ENCODE measurements at places on chromosomes 11 and 22.

DNA sequence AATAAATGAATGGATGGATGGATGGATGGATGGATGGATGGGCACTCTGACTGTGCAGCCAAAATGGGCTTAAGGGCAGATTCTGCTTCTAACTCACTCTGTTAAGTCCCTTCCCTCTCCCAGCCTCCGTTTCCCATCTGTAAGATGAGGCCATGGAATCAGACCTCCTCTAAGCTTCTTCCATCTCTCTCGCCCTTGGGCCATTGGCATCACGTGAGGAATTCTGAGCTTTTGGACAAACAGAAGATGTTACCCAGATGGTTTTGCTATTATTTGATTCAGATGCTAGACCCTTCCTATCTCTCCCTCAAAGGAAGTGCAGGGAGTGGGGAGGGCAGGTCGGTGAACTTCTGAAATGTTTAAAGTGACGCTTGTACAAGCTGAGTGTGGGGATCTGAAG, 4.0 kb upstream of the CYTH4 start:
- peaks cover 3% of the 10 kb centered on the region for H3K36me3 ChIP-seq
- no peak for DNase-seq
- H3K4me3 ChIP-seq: no peak overlapping the region
- peaks cover 53% of the 10 kb centered on the region for H3K4me1 ChIP-seq

- no peak overlapping the region for H3K27ac ChIP-seq
- no peaks in the 10 kb centered on the region for H3K27me3 ChIP-seq
These were observed 262.5 kb downstream of the DCDC1 start for GRCh38 chr11:31106968-31107576.

- DNase-seq: no peak
- peak overlapping the region; percentile 78 for H3K27ac ChIP-seq
- peaks cover 8% of the 10 kb centered on the region for H3K4me1 ChIP-seq
These were observed 715 bp upstream of the PRR5 start for GRCh38 chr22:44701187-44701790.

GRCh38 chr11:91946397-91946951, 278.1 kb upstream of the FAT3 start:
- H3K27me3 ChIP-seq: no peaks in the 10 kb centered on the region
- H3K36me3 ChIP-seq: no peaks in the 10 kb centered on the region
- DNase-seq: no peak
- no peak overlapping the region for H3K4me3 ChIP-seq

DNA sequence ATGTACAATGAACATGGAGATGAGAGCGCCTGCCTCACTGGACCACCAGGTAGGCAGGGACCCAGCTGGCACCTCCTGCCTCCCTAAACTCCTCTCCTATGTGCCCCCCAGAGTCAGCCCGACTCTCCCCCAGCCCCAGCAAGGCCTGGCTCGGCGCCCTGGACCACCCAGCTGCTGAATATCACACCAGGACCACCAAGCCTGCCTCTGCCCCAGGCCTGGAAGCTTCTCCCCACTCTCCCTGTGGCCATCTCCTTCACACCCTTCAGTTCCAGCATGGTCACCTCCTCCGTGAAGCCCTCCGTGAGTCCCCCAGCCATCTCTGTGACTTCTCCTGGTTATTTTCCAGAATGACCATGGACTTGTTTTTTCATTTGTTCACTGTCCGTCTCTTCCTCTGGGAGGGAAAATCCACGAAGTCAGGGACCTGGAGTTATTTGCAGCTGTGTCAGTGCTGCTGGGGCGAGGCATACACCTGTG, 6.4 kb upstream of the LSP1 start:
- H3K36me3 ChIP-seq: no peaks in the 10 kb centered on the region
- DNase-seq: no peak
- H3K27me3 ChIP-seq: no peaks in the 10 kb centered on the region
- peak overlapping the region; percentile 45 for H3K4me3 ChIP-seq
- peaks cover 64% of the 10 kb centered on the region for H3K4me1 ChIP-seq

DNA sequence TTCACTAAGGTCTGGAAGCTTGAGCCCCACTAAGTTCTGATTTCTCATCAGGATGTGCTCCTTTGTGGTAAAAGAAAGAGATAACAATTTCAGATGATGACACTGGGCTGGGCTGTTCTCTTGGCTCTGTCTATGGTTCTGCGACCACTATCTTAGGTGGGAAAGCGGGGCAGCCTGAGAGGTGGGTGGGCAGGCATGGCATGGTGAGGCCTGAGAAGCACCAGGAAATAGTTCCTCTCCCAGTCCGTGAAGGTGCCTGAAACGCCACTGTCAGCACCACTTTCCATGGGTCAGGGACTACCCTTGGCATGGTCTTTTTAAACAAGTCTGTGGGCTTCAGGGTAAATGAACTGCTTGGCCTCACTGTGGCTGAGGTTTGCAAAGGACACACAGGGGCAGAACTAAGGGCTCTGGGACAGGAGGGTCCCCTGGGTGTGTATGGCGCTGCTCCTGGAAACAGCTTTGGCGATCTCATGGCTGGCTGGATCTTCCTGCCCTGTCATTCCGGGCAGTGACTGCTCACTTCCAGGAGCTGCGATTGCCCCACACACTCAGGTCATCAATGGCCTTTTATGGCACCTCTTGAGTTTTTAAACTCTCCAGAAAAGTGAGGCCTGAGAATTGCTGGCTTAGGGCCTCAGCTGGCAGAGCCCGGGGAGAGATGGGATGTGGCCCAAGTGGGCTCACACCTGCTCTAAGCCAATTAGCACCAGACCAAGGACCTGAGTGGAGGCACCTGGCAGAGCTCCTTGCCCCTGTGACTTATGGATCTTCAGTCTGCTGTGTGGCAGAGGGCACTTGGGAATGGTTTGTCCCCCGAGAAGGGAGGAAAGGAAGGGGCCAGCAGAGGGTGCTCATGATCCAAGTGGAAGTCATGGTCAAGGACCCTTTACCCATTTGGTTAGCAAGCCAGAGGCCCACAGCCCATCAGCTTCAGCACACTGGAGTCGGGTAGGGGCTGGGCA, 55.6 kb upstream of the LYVE1 start:
- H3K27me3 ChIP-seq: no peaks in the 10 kb centered on the region
- no peak overlapping the region for H3K4me3 ChIP-seq
- H3K4me1 ChIP-seq: peaks cover 52% of the 10 kb centered on the region
- peak overlapping the region; percentile 93 for H3K27ac ChIP-seq

DNA sequence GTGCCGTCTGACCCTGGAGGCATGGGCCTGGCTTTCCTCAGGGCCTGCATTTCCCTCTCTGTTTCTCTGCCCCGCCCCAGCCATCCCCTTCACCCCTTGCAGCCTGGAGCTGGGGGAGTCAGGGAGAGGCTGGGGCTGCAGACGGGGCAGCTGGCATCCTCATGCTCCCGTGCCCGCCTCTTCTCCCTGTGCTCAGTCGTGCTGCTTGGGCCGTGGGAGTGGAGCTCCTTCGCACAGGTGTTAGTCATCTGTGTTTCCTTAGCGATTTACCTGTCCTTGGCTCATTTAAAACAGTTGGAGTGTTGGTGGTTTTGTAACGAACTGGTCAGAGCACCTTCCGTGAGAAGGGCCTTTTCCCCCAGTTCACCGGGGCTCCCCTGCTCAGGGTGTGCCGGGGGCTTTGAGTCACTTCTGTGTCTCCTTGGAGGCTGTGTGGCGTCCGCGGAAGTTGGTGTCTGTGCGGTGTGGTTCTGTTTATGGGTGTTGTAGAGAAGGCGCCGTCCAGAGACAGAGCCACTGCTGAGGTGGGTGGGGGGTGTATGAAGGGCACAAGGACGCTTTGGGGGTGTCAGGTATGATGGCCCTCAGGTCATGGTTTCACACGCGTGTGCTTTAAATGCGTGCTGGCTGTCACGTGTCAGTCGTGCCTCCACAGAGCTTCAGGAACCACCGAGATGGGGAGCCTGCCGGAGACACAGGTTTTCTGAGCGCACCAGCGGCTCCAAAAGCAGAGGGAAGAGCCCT, 19.5 kb downstream of the BRSK2 start:
- no peak overlapping the region for H3K4me3 ChIP-seq
- no peak overlapping the region for H3K27ac ChIP-seq
- no peaks in the 10 kb centered on the region for H3K4me1 ChIP-seq
- no peaks in the 10 kb centered on the region for H3K36me3 ChIP-seq

- no peak overlapping the region for H3K4me3 ChIP-seq
- no peaks in the 10 kb centered on the region for H3K27me3 ChIP-seq
- no peak overlapping the region for H3K27ac ChIP-seq
- peaks cover 15% of the 10 kb centered on the region for H3K36me3 ChIP-seq
These were observed 42.6 kb downstream of the ACER3 start for GRCh38 chr11:76903325-76903724.

DNA sequence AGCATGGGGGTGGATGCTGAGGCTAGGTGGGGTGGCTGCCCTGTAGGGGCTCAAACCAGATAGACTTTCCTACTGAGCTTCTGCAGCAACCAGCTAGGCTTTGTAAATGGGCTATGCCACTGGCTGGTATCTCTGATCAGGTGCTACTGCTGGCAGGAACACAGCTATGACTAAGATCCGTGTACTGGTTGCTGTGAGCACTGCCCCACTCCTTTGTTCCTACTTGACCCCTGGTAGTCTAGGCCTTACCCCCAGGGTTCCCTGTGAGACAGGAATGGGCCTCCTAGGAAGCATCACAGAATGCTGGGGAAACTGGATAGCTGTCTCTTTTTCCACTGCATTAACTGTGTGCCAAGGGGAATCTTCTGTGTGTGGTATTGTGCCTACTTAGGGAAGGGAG, 58.4 kb upstream of the GAB2 start:
- DNase-seq: no peak
- H3K27ac ChIP-seq: no peak overlapping the region
- H3K4me1 ChIP-seq: no peaks in the 10 kb centered on the region

DNA sequence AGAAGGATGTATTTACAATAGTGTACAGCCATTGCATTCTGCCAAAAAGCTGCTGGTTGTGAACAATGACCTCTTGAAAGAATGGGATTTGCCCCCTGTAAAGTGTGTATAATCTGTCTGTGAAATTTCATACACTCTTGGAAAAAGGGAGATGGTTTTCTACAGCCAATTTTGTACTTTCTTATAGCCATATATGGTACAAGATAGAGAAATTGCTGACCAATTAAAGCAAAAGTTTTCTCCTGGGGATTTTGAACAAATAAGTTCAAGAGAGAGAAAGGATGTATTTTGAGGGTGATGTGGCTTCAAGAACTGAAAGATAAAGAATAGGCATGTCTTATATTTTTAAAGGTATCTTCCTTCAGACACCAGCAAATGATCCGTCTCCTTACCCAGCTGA, 211.0 kb downstream of the NAV2 start:
- peaks cover 11% of the 10 kb centered on the region for H3K27me3 ChIP-seq
- DNase-seq: no peak
- H3K27ac ChIP-seq: no peak overlapping the region
- no peaks in the 10 kb centered on the region for H3K36me3 ChIP-seq
- no peaks in the 10 kb centered on the region for H3K4me1 ChIP-seq

- DNase-seq: no peak
- H3K4me3 ChIP-seq: peak overlapping the region; percentile 90
- no peaks in the 10 kb centered on the region for H3K27me3 ChIP-seq
- peaks cover 2% of the 10 kb centered on the region for H3K36me3 ChIP-seq
- H3K4me1 ChIP-seq: peaks cover 23% of the 10 kb centered on the region
These were observed 50.3 kb downstream of the TRIOBP start for GRCh38 chr22:37747080-37747714.

All from memory B cell (primary cell).